COR-L47 (cell line): ENCODE measurements at places on chromosomes 2 and 18.

GRCh38 chr2:233714121-233714520 is 1.4 kb downstream of the UGT1A5 start:
- no peak for DNase-seq

GRCh38 chr2:18475884-18476283 is 84.6 kb downstream of the RDH14 start:
- no peak for DNase-seq

DNA sequence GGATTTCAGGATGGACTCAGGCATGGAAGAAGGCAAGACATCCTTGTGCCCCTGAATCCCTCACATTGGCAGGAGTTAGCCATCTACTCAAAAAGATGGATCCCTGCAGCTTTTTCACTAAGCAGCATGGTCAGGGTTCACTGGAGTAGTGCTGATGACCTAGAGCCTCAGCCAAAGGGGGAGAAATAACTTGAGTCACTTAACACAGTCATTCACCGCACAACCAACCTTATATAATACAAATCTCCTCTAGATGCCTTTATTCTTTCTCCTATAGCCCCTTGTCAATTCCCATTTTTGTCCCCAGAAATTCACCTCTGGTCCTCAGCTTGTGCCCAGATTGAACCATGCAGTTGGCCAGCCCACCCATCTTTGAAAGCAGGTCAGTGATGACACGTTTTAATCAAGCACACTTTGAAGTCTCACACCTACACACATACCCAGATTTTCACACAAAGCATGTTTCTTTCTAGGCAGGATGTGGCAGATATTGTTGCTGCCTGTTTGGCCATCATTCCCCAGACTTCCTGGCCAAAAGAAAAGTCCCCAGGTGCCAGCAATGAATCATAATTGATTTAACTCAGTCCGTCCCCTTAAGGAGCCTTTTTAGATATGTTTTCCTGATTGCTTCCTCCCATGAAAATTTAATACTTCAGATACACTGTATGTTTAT is 84.2 kb downstream of the LBH start:
- DNase-seq: no peak

DNA sequence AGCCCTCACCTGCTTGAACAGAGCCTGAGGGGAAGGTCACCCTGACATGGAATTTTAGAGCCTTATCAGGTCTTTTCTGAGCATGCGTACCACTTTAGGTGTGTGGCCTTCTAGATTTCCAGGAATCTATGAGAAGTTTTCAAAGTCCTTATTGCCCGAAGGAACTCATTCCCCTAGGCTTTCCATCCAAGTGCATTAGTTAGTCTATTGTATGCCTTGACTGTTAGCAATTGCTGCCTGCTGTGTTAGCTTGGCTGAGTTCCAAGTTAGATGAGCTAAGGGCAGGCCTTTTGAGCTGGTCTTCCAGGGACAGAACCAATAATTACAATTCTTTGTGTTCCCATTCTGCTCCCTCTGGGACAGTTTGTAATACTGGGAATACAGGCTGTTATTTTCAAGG is 30.8 kb upstream of the PUM2 start:
- peak; percentile 95 for DNase-seq

DNA sequence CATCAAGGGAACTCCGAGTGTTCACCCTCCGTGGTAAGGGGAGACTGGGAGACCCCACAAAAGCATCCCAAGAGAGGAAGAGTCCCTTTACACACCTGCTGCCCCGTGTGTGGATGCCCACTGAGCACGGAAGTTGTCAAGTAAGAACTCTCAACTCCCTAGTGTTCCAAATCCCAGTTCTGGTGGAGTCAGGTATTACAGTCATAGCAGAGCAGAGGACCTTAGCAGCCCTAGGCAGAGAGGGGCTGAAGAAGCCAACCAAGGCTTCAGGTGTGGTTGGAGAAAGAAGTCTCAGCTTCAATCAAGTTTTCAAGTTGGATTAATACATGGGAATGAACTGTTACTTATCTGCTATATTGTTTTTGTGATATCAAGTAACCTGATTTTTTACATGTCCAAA is 512.5 kb downstream of the RNF144A start:
- no peak for DNase-seq

GRCh38 chr2:233976690-233977294 is 59.6 kb downstream of the TRPM8 start:
- peak; percentile 7 for DNase-seq

DNA sequence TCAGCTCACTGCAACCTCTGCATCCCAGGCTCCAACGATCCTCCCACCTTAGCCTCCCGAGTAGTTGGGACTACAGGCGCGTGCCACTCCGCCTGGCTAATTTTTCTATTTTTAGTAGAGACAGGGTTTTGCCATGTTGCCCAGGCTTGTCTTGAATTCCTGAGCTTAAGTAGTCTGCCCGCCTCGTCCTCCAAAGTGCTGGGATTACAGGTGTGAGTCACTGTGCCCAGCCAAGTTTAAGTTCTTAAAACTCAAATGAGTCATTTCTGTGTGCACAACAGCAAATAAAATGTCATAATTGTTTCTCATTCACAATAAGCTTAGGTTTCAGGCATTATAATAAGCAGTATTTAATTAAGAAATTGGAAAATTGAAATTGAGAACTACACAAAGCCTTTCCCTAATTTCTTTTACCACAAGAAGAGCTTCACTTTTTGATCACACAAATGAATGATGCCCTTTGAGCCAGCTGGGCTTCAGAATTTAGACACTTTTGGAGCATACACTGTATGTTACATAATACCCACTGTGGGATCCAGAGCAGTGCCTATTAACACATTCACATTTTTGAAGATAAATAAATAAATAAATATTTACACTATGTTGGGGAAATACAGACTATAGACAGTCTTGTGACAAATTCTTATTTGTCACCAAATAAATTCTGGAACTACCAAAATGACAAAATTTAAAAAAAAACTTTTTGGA is 8.6 kb upstream of the ME2 start:
- no peak for DNase-seq

DNA sequence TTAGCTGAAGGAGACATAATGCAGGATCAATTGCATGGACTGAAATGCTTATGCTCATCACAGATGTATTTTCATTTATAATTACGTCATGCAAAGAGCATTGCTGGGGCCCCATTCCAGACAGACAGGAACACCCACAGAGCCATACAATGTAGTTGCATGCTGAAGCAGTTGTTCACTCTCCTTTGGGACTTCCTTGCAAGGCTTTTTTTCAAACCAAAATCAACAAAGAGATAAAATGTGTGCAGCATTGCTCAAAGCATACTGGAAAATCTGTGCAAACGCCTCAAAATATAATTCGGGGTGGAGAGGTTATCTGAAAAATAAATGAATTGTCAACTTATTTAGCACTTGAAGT is 463.2 kb downstream of the CDH2 start:
- DNase-seq: no peak

DNA sequence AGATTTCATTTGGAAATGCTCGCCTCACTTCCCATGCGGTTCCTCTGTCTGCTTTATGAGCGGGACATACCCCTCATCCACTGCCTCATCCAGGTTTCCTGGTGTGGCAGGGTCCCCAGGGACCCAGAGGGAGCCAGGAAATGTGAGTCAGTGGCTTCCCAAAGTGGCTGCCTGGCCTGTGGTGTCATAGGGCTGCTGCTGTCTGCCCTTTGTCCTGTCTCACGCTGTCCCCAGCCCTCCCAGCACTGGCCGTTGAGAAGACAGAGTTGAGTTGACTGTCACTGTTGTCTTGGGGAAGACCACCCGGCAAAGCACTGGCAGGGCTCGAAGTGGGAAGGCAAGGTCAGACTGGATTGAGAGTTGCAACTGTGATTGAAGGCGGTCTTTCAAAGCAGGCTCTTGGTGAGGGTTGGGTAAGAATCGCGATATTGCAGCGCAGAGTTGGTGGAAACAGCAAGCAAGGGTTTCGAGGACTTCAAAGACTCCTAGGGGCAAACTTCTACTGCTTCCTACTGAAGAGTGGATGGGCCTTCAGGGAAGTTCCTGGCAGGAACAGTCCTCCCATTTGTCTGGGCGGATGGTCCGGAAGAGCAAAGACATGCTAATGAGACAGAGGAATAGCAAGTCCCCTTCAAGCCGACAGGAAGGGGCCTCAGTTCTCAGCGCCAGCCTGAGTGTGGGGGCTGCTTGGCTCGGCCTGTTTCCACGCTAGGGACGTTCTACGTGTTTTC is 33.9 kb downstream of the RAB31 start:
- DNase-seq: no peak

- DNase-seq: peak; percentile 7
Measured at GRCh38 chr2:164697688-164698461, 76.6 kb upstream of the GRB14 start.

DNA sequence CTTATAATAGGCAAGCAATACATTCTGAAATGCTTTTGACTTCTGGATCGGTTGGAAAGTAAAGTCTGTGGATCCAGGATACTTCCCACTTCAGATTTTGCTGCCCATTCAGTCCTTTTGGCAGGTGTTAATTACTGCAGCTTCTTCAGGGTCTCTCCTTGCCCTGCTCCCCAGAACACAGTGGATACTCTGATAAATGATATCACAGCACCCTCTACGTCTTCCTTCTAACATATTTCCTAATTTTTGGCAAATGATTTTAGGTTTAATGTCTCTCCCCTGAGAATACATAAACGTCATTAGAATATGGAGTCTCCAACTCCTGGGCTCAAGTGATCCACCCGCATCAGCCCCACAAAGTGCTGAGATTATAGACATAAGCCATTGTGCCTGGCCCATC is 249.8 kb downstream of the NYAP2 start:
- no peak for DNase-seq

DNA sequence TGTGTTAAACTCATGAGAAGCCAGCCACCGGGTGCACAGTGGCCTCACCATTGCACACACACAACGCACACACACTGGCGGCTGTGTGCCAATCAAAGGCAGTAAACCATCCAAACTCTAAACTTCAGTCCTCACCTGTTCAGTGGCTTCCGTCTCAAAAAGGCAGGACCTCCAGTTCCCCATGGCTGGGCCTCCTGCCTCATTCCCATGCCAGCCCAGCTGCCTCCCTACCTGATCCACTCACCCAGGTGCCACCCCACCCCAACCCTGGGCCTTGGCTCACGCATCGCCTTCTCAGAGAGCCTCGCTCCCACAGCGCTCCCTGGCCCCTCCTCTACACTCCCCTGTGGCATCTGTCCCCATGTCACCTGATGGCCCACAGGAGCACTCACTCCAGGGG is 190.9 kb downstream of the EIPR1 start:
- DNase-seq: no peak

DNA sequence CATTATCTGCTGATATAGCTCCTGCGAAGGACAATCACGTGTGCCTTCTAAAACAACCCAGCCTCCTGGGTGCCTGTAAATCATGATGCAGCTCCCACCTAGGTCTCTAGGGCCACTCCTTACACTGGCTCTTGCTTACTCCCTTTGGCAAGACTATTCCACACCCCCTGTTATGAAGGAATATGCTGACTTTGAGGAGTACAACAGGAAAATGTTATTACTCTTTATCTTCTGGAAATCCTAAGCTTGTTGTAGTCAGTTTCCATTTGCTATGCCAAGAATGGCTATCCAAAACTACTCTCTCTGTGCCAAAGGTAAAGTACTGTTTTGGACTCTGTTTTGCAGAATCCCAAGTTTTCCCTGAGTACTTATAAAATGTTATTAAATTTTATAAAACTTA is 7.7 kb downstream of the SGO2 start:
- no peak for DNase-seq

DNA sequence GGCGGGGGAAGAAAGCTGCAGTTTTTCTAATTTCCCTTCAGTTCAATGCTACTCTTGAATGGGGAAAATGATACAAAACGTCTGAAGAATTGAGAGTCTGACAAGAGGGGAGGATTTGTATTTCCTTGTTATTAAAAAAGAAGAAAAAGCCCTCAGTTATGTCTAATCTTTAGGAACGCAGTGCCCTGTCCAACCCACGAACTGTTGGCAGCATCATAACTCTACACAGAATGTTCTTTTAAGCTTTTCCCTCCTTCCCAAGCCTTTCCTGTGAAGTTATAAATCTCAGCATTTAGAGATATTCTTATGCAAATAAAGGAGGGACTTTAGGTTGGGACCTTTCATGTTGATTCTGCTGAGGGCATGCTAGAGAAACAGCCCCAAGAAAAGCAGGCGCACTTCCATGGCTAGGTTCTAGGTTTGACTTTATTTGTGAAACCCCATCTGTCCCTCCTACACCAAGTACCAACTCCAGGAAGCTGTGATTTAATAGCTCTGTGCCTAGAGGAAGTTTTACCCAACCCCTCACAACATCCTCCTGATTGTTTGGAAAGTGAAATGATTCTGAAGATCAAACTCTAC is 288.6 kb downstream of the SETBP1 start:
- no peak for DNase-seq

- DNase-seq: no peak
Measured at GRCh38 chr2:105087273-105087672, 49.4 kb downstream of the MRPS9 start.

DNA sequence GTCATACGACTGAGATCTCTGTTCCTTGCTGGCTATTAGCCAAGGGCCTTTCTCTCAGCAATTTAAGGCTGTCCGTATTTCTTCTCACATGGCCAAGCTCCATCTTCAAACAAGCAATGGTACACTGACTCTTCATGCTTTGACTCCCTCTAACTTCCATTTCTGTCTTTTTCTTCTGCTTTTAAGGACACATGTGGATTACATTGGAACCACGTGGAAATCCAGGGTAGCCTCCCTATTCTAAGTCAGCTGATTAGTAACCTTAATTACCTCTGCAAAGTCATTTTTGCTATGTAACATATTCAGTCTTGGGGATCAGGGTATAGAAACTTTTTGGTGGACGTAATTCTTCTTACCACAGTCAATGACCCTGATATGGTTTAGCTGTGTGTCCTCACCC is 41.5 kb upstream of the ZNF396 start:
- DNase-seq: no peak

- DNase-seq: peak; percentile 10
Measured at GRCh38 chr18:5197032-5197434, at the start of gene AKAIN1. Gene AKAIN1, minus strand, starts transcription at chr18:5197257. Its CDS starts 204 bp downstream, at chr18:5197053.

DNA sequence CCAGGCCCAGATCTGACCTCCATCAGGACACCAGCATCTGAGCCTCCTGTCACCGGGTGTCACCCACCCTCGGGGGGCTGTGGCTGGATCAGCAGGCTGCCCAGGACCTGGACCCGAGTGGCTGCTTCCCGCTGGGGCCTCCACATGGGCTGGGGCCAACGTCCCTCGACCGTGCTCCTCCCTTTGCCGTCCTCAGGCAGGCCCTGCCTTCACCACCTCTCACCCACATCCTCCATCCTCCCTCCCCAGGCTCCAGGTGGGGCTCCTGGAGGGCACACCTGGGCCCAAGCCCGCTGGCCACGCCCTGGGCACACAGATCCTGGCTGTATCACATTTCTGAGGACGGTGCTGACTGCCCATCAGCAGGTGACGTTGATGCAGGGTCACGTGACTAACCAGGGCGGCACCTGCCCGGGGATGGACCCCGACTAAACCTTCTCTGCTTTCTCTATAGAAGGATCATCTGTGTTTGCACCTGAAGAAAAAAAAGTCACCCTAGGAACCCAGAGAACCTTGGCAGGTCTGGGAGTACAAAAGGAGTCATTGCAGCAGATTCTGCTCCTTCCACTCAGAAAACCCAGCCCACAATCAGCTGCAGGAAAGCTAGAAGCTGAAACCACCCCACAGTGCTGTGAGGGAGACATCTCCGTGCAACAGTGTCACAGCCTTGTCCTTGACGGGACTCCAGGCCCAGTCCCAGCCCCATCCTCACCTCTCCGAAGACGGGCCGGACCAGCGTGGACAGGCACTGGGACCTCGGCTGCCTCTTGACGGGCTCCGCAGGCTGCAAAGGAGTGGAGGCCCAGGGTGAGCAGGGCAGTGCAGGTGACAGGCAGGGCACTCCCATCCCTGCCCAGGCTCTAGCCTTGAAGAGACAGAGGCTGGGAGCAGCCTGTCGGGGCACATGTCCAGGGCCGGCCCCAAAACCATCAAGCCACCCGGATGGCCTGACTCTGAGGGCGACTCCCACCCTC is 11.2 kb downstream of the STK25 start:
- peak; percentile 39 for DNase-seq
